CD4-positive, alpha-beta T cell treated with Interleukin-2 at 100 ng/mL for 4 hours (primary cell): ENCODE measurements at places on chromosomes 5 and 9.

GRCh38 chr9:73951147-73951546, 546.0 kb upstream of the RORB start:
- DNase-seq = no peak

DNA sequence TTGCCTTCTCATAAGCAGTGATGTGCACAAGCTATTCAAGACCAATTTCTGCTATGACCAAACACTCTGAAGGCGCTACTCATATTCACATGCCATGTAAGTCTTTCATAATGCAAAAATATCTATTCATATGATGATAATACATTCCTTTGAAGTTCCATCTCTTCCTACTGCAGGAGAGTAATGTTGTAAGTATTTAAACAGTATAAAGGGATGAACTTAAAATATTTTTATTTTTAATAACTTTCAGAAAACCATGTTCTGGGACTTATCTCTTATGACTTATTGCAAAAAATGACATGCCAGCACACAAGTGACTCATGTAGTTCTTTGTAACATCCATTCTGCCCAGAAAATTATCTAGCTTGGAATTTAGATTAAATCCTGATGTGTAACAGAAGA, 376.4 kb downstream of the KCTD16 start:
- DNase-seq = no peak

GRCh38 chr9:20570756-20571155, 51.5 kb downstream of the MLLT3 start:
- no peak for DNase-seq

DNA sequence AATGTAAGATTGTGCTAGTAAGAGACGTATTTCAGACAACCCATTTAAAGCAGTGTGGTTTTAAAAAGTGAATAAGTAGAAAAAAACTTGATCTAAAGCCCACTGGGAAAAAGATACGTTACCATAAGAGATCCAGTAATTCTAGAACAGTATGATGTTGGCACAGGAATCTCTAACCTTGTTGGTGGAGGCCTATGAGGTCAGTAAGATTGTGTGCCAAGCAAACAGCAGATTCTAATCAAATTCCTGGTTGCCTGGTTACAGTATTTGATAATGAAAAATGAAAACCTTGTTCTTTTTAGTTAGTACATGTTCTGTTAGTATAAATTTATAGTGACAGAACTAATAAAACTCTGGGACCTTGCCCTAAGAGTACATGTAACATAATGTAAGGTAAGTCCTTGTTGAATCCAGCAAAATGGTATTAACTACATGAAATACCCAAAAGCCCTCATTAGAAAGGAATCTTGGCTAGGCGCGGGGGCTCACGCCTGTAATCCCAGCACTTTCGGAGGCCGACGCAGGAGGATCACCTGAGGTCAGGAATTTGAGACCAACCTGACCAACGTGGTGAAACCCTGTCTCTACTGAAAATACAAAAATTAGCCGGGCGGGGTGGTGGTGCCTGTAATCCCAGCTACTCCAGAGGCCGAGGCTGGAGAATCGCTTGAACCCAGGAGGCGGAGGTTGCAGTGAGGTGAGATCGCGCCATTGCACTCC, 33.2 kb upstream of the DMXL1 start:
- DNase-seq = no peak

DNA sequence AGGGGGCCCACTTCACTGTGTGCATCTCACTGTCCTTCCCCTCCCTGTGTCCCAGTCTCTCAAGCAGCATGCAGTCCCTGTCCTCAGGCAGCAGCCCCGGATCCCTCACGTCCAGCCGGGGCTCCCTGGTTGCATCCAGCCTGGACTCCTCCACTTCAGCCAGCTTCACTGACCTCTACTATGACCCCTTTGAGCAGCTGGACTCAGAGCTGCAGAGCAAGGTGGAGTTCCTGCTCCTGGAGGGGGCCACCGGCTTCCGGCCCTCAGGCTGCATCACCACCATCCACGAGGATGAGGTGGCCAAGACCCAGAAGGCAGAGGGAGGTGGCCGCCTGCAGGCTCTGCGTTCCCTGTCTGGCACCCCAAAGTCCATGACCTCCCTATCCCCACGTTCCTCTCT, 62.8 kb upstream of the RARS1 start:
- no peak for DNase-seq

DNA sequence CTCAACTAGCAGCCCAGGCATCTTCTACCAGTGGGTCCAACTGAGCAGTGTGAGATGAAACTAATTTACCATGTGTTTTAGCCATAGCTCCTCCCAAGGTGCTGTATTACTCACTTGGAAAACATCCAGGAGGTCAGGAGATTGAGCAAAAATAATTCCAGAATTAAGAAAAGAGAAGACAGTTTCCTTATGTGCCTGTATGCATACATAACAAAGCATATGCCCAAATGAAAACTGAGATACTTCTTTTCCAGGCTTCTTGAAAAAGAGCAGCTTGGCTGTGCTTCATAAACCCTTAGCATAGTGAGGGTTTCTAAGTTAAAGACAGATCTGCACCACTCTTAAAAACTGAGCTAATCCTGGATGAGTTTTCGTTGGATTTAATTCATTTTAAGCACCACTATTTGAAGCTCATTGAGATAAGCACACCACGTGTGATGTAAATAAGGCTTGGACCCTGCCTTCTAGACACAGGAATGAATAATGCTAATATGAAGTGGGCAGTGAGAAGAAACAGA, 119.4 kb downstream of the ADAMTS12 start:
- no peak for DNase-seq

GRCh38 chr5:168174376-168174775, 117.1 kb upstream of the WWC1 start:
- DNase-seq = no peak

DNA sequence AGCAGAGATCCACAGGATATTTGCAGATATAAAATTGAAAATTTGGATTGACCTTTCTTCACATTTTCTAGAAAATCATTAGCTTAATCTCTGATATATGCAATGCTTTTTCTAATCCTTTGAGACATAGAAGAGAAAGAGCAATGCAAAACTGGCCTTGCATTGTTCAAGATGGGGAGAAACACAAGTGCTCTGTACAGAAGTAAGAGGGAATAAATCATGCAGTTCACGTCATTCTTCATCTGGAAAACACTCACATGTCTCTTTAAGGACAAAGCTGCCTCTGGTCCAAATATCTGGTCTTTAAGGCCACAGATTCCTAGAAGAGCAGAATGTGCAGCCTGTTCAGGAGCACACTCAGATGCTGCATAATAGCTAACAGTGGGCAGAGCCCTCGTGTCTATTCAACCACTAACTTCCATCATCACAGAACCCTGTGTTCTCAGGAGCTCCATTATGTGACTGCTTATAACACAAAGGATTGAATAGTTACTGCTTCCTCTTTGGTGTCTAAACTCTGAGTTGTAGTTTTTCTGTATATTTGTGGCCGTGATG, 277.5 kb downstream of the PLK2 start:
- no peak for DNase-seq

GRCh38 chr9:93613791-93614190, 37.4 kb downstream of the PHF2 start:
- DNase-seq = no peak

DNA sequence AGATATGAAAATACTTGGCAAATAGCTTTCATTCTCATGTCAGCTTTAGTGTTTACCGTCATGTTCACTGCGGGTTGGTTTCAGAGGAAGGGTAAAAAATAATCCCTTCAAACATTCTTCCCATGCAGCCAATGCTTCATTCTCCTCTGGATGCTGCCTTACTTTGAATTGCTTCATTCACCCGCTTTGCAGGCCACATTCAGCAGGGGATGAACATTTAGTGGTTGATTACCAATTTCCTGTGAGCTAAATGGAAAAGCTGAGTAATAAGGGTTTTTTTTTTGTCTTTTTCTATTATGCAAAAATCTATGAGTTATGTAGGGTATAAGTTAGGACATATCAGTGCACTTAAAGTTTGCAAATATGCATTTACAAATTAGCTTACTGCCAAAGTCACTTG, 96.3 kb upstream of the MEF2C start:
- DNase-seq = no peak

- DNase-seq = no peak
Measured at GRCh38 chr9:2958219-2958618, 114.3 kb upstream of the PUM3 start.

DNA sequence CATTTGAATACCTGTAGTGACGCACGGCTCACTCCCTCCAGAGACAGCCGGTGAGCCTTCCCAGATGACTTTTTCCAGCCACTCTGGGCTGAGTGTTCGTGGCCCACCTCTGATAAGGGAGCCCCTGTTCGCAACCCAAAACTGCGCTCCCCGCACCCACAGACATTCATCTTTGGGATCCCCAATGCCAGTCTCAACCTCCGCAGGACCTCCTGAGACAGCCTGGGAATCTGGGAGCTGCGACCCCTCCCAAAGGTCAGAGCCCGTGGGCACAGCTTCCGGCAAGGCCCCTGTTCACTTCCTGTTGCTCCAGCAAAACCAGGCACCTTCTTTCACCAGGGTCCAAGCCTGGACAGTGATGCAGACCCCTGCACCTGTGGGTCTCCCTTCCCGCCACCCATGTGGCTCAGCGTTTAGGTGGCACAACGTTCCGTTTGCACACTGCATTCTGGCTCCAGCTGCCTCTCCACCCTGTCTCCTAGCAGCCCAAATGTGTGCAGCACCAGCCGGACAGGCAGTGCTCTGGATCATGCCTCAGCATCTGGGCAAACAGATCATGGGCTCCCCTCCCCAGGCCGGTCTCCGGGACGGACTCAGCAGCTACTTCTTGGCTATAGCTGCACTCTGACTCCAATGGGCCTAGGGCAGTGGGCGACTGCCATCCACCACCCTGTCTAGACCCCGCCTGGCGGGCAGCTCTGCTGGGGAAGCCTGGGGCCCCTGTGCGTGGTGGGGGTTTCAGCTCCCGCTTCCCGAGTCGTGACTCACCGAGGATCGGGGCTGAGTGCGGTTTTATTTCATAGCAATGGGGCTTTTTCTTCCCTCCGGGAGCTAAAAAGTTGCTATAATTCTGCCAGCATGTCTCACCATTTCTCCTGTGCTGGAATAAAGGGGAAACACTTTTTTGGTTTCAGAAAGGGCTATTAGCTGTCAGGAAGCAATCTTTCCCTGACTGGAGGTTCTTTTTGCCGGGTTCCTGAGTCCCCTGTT, 156.0 kb downstream of the OLFM1 start:
- DNase-seq = no peak

- no peak for DNase-seq
Measured at GRCh38 chr9:776086-776485, 65.4 kb upstream of the DMRT1 start.

- no peak for DNase-seq
Measured at GRCh38 chr9:116250891-116251290, 97.3 kb downstream of the PAPPA start.

- no peak for DNase-seq
Measured at GRCh38 chr9:110006657-110007056, 201.3 kb downstream of the C9orf152 start.

DNA sequence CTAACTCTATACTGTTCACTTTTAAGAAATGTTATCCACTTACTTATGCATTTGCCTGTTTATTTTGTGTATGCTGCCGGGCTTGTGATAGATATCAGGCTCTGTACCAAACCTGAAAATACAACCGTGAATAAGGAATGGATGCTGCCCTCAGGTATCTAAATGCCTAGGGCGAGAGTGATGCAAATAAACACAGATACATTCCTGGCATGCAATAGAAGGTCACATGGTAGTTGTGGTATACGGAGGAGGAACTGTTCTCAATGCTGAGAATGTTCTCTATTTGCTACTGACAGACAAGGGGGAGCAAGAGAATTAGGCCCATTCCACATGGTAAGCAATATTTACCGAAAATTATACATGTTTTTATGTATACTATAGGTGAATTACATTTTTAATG, 227.8 kb downstream of the ICE1 start:
- DNase-seq = no peak

DNA sequence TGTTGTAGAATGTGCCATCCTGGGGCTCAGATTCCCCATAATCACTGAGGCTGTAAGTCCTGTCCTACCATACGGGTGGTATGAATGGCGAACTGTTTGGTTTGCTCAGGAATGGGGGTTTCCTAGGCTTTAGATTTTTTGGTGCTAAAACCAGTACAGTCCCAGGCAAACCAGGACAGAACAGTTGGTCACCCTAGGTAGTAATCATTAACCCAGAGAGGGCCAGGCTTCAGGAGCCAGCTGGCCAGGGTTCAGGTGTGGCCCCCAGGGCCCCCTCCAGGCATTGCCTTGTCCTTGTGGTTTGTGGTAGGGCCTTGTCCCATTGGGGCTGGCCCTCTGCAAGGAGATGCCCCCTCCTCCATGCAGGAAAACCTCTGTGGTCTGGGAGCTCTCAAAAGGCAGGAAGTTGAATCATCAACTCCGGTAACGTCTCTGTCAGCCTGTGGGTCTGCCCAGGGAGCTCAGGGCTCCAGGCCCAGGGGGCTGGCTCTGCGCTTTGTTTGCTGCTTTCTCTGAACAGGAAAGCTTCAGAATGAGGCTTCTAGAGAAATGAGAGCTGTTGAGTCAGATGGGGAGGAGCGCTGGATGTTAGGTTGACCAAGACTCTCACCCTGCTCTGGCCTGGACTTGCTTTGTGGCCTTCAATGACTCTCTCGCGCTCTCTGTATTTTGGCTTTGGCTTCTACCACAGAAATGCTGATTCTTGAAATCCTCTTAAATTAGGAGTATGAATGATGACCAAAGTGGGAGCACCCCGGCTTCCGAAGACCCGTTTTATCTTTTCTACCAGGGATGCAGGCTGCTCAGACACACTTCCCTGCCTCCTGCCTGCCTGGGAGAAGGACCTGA, 22.2 kb upstream of the JADE2 start:
- DNase-seq = peak; percentile 83

DNA sequence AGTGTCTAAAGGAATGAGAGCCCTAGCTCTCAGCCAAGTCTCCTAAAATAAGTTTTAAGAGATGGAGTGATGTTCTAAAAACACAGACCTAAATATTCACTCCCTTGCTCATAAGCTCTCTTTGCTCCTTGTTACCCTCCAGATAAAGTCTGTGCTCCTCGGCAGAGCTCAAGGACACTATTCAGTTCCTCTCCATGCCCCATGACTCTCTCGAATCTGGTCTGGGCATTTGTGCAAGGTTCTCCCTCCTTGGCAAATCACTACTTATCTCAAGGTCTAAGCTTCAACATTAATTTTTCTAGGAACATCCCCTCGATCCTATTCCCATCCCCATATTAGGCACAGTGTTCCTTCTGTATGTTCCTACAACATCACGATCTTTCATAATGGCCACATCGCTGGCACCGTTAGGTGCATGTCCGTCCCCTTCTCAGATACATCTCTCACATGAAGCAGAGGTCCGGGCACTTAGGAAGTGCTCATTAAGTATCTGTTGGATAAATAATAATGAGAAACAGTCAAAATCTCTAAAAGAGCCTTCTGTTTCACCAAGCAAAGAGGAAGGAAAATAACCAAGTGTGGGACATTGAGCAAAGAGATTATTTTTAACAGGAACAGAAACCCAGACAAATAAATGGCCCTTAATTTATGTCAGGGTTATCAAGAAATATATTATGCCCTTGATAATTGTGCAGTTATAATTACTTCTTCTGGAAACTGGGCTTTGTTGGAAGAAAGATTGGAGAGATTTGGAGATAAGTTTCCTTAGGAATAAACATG, 85.9 kb upstream of the HTR4 start:
- no peak for DNase-seq
